Colonic mucosa (tissue), 4 donors: ENCODE measurements at places on chromosomes 2 and 18. TPM values are rescaled to one million over a fixed set of nuclear protein-coding genes. Genes with fewer than 3 reads are reported as not detected.

- no peak for DNase-seq
These were observed 107.7 kb downstream of the HNMT start for GRCh38 chr2:138071720-138072719.

Gene CAMKMT
- total RNA-seq = 10.7 TPM

DNA sequence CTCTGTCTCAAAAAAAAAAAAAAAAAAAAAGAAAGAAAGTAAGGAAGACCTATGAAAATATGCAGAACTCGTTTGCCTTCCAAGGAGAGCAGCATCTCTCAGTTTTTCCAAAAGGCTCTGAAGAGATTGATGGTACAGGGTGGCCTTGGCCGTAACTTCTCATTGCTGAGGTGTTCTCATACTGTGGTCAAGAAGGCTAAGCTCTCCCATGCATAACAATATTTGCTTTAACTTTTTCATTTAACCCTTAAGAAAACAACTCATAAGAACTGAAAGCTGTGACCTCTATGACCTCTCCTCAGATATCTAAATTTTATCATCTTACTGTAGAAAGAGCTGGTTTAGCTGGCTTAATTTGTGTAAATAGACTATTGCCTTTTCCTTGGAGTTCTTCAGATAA is 37.1 kb upstream of the GATA6 start:
- DNase-seq = no peak

- DNase-seq = no peak
These were observed 25.6 kb upstream of the CXXC1 start for GRCh38 chr18:50313031-50313607.

Gene QPCT
- total RNA-seq = 5.3 TPM

Gene OTOS
- not detected for total RNA-seq

DNA sequence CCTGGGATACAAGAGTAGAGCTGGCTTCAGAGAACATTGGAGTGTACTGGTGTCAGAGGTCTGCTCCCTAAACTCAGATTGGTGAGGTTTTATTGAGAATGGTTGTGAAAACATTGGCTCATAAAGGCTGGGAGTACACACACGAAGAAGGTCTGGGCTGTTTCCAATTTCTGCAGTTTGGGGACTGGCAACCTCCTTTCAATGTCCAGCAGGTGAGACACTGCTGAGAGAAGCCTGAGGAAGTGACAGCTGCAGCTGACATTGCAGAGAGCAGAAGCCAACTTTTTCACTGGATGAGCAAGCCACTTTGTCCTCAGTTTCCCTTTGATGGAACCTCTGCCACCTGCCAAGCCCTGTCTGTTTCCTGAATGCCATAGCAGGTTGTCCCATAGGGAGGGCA is 346.6 kb upstream of the SPRED2 start:
- DNase-seq = no peak

DNA sequence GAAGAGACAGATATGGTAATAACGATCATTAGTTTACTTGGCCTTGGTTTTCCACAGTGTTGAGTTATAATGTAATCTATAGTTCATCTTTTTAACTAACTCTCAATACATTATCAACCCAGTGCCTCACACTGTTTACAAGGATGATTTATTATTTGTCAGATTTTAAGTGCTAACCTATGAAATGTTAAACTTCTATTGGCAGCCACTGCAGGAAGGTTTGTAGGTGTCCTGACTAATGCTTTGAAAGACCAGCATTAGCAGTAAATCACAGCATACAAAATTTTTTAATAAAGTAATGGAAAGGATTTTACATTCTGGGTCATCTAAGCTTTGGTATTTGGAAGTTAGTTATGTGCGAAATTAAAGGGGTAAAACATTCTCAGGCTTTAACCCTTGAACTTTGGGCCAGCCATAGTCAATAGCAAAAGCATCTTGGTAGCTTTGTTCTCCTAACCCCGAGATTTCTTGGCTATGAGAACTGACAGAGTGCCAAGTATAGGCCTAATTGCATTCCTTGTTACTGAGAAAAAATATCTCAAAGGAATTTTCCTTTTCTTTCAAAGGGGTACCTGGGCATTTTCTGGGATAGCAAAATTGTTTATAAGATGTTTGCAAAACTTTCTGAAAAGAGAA is 30.6 kb downstream of the SPATS2L start:
- no peak for DNase-seq

GRCh38 chr2:162967811-162968210 is 129.2 kb upstream of the KCNH7 start:
- no peak for DNase-seq

GRCh38 chr2:233426619-233427342 is 72.5 kb downstream of the DGKD start:
- no peak for DNase-seq

- DNase-seq = no peak
These were observed 15.1 kb downstream of the RASGRP3 start for GRCh38 chr2:33491441-33492084.

Gene SNED1
- 4.6 TPM for total RNA-seq

- no peak for DNase-seq
These were observed 34.7 kb downstream of the RALB start for GRCh38 chr2:120287183-120288015.

GRCh38 chr2:43312755-43313641 is 86.6 kb upstream of the ZFP36L2 start:
- no peak for DNase-seq

Gene RMND5A
- total RNA-seq = 72.6 TPM

DNA sequence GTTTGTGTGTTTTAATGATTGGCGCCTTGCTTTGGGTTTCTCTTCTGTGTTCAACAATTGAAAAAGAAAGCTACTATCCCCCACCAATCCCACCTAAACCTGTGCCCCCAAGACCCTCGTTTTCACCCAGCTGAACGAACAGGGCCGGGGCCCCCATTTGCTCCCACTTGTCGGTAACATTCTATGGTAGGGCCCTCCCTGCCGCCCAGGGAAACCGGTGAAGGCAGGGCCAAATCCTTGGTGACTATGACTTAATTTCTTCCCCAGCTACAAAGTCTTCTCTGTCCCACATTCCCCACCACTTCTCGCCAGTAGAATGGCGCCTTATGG is 598 bp upstream of the SNRNP200 start:
- DNase-seq = peak; percentile 27

DNA sequence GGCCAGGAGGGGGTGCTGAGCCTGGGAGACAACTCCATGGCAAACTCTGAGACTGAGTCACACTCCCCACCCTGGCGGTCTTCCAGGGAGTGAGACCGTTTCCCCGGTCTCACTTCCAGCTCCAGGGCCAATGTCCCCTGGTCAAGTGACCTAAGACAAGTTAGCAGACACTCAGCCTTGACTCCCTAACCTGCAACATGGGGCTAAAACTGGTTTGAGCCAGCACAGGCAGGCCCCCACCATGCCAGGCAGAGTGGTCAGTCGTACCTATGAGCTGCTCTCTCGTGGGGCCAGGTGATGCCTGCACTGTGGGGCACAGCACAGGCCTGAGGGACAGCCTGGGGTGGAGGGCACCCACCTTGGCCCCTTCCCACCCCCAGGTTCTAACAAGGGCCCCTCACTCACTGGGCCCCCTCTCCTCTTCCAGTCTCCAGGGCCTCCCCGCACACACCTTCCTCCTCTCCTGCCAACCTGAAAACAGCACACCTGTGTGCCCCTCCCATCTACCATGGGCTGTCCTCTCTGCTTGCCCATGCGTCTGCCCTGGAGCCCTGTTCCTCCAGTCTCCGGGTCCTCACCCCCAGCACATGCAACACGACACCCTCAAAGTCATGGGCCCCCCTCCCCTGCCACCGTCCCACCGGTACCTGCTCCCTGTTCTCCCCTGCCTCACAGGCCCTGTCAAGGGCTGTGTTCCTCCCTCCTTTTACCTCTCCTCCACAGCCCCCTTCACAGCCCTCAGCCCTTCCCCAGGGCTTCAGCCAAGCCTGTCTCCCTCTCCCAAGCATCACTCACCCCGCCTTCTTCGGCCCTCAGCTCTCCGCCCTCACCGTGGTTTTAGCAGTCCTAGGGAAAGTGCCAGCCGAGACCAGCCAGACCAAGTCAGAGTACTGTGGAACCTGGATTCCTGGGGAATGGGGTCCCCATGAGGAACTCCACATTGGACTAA is 1.6 kb downstream of the GPR17 start:
- DNase-seq = no peak

- no peak for DNase-seq
These were observed 144.1 kb downstream of the FHOD3 start for GRCh38 chr18:36441426-36442240.

GRCh38 chr18:80044072-80044471 is 9.8 kb downstream of the RBFA start:
- DNase-seq = no peak

DNA sequence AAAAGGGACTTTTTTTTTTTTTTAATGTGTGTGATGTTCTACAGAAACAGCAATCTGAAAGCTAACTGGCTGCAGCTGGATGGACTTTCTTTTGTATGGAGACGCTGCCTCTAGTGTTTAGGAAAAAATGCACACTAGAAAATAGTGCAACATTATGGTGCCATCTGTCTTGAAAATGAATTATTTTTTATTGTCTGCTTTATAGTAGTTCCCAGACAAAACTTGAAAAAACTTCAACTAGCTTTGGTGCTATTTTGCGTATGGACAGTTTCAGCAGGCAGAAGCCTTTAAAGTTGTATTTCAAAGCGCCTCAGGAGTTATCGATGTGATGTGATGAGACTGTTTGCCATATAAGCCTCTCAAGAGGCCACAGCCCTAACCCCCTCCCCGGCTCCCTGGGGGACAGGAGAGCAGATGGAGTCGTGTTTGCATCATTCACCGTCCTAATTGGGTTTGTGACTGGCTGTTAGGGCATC is 86.9 kb downstream of the LTBP1 start:
- DNase-seq = no peak

Gene LIMS3
- total RNA-seq = 1.4 TPM

- DNase-seq = peak; percentile 24
These were observed 39.5 kb upstream of the TANC1 start for GRCh38 chr2:158928965-158929364.

Gene LMAN2L
- total RNA-seq = 24.7 TPM
